ENCODE measurements at places on chromosomes 12 and 14.

DNA sequence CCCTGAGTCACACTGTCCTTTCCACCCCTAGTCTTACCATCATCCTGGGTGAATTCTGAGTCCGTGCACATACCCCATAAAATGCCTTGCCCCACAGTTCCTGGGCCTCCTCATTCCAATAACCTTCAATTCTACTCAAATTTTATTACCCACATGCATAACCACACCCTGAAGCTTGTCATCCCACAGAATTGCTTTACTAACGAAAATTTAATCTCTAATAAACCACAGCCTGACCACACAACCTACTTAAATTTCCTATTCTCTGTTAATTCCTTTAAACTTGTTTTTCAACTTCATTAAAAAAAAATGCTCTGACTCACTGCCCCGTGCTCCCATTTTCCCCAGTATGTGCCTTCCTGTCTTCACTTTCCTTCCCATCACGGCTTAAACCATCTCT, 205.9 kb downstream of the PHLDA1 start:
- no peak for DNase-seq

GRCh38 chr12:65443038-65443437, 164.6 kb downstream of the MSRB3 start:
- DNase-seq, result no peak

DNA sequence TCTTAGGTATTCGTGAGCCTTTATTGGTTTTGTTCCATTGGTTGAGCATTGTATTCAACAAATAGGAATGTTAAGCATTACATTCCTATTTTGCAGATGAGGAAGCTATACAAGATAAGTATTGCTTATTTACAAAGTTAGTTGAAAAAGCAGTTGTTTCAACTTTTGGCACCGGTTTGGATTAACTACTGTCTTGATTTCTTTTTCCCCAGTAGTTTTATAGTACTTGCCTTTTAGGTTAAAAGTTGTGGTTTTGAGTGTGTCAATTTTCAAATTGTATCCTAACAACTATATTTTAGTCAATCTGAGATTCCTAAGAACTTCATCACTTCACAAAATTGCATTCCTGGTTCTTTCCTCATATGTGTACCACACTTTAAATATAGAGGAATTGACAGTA, 23.8 kb upstream of the MBIP start:
- no peak for DNase-seq

GRCh38 chr12:3746758-3747157, 6.2 kb downstream of the CRACR2A start:
- no peak for DNase-seq

- DNase-seq, result no peak
Measured at GRCh38 chr12:8156416-8156815, 399 bp upstream of the ZNF705A start.

- DNase-seq, result no peak
Measured at GRCh38 chr14:73696466-73697400, 17.5 kb downstream of the PNMA1 start.

- no peak for DNase-seq
Measured at GRCh38 chr14:64955297-64955696, 12.8 kb upstream of the GPX2 start.
